OCI-LY7 (cell line): ENCODE measurements at places on chromosomes 5 and 9.

GRCh38 chr9:135350003-135350315 lies 129.6 kb upstream of the PPP1R26 start:
- no peak for DNase-seq

GRCh38 chr5:2030131-2030530 lies 147.4 kb upstream of the IRX4 start:
- DNase-seq: no peak

- no peak for DNase-seq
Measured at GRCh38 chr9:104386013-104386412, 118.0 kb upstream of the OR13F1 start.

- DNase-seq: no peak
Measured at GRCh38 chr5:141574122-141574510, 44.7 kb downstream of the DIAPH1 start.

DNA sequence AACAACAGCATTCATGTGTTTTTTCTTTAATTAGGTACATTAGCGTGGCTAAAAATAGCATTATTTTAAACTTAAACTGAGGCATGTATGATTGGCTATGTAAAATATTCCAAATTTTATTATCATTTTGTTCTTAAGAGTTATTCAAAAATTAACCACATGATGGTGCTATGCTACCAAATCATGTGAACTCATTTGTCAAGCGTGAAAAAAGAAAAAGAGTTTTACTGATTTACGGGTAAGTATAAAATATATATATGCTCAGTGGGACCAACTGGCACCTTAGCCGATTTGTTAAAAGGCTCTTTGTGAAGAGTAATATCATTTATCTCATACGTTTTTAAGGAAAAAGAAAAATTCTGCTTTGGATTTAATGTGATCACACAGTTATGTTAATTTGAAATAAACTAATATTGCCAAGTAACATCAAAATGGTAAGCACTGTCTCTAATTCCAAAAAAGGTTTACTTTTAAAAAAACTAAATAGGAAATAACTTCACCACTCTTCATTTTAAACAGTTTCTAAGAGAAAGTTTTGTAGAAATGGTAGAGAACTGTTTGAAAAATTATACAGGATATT lies 1042.3 kb downstream of the CDH12 start:
- peak; percentile 26 for DNase-seq

GRCh38 chr5:100306000-100306399 lies 229.2 kb upstream of the FAM174A start:
- DNase-seq: no peak

DNA sequence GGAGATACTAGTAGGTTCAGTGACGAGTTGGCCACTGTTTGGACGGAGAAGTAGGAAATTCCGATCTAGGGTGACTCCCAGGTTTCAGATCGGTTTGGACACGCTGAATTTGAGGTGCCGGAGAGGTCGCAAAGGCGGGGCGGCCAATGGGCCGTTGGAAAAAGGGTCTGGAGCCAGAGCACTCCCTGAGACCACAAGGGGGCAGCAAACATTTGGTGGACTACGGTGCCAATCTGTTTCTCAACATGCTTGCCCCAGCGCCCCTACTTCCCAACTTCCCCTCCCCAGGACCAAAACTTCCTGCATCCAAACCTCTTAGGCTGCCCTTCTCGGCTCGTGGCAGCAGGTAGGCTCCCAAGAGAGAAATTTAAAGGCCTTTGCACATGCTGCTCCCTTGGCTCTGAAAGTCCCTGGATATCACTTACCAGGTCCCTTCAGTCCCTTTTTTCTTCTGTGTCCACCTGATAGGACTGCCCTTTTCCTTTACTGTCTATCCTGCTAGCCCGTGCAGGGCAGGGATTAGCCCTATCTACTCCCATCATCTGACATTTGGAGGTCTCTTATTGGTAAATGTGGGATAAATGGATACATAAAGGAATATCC lies 992 bp upstream of the RPP25L start:
- DNase-seq: peak; percentile 86

- no peak for DNase-seq
Measured at GRCh38 chr5:74037321-74037720, 411.3 kb downstream of the ARHGEF28 start.

GRCh38 chr5:117803533-117803932 lies 1184.8 kb downstream of the DTWD2 start:
- DNase-seq: no peak

DNA sequence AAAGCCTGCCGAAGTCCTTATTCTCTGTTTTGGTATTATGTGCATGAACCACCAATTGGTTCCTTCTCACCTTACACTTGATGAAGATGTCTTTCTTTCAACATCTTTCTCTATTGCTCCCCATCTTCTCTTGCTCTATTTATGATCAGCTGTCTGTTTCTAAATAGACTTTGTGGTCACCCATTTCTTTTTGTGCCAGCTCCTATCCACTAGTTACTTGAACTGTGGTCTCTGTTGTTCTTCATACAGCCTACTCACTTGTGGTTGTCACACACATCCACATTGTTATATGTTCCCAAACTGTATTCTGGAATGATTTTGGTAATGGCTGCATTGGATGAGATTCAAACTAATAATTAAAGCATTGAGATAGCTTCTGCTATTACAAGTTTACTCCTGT lies 11.4 kb downstream of the VCAN start:
- no peak for DNase-seq

DNA sequence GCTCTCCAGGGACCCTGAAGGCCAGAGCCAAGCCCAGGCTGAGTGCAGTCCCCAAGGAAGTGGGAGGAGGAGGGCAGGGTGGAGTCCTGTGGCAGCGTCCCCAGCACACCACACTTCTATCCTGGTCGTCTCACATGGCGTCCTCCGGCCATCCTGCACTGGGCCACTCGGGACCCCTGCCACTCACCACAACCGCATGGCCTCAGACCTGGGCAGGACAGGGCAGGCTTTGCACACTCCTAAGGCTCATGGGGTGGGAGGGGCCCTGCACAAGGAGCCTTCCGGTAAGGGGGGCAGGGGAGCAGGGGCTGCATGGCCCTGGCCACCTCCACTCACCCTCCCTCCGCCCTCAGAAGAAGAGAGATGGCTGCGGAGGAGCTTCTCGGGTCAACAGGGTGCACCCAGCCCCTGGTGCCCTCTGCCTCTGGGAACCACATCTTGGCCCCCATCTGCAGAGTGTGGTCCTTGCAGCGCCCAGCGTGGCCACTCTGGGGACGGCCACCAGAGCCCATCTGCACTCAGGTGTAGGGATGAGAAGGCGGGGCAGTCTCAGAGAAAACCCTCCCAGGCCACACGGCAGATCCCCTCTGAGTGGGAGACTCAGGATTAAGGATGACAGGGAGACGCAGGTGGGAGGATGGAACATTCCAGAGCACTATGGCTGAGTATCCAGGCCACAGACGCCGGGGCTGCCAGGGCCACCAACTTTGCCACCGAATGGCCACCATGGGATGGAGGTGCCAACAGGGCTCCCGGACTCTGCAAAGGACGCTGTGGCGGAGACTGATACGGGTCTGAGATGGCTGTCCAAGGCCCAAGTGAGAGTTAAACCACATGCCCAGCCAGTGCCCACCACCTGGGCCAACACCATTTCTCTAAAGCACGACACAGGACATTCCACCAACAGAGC lies 7.6 kb downstream of the TPPP start:
- DNase-seq: no peak

DNA sequence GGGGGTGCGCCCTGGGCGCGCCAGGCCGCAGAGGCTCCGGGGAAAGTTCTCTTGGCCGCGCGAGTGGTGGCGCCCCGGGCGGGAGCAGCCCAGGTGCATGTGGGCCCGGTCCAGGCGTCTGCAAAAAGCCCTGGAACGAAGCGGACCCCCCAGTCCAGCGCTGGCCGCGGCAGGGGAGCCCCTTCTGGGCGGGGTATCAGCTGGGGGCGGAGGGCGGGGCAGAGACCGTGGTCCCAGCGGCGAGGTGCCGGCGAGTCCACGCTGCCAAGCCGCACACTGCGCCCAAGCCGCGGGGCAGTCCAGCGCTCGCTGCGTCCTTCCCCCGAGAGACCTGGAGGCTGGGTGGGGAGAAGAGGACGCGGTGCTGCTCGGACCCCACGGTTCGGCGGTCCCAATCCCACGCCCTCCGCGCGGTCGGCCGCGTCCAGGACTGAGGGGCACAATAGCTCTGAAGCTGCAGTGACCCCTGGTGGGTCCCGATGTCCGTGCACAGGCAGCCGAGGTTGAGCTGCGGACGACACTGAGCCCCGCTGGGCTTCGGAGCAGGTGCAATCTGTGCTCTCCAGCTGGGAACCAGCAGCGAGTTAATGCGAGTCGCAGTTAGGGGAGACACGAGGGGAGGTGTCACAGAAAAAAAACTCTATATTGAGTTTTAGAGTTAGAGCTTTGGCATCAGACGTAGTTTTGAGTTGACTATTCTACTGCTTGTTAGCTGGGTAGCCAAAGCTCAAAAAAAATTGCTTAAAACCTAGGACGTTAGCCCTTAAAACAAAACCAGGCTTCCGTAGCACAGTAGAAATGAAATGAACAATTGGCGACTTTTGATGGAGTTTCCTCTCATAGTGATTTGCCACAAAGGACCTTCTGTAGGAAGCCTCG lies 1.1 kb upstream of the EPB41L4A start:
- DNase-seq: peak; percentile 37

GRCh38 chr5:87300176-87300575 lies 32.5 kb downstream of the RASA1 start:
- no peak for DNase-seq

GRCh38 chr5:7970816-7971215 lies 101.9 kb downstream of the MTRR start:
- no peak for DNase-seq

- DNase-seq: no peak
Measured at GRCh38 chr5:111673891-111674626, 82.9 kb downstream of the NREP start.

- no peak for DNase-seq
Measured at GRCh38 chr9:81499021-81499454, 190.3 kb downstream of the TLE1 start.

DNA sequence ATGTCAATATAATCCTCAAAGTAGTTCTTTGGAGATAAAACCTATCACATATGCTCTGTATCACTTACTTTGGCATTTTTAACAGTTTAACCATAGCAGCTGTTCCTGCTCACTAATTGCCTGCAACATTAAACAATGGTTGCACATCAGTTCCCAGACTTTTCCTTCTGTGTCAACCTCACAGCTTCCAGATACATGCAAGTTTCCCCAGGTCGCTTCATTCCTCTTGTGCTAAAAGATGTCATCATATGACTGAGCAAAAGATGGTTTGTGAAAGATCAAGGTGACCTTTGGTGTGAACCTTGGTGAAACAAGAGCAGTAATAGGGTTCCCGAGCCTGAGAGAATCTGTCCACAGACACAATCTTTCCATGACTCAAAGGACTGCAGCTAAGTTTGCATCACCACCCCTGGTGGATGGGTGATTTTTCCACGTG lies 500.4 kb upstream of the PAPPA start:
- DNase-seq: no peak

DNA sequence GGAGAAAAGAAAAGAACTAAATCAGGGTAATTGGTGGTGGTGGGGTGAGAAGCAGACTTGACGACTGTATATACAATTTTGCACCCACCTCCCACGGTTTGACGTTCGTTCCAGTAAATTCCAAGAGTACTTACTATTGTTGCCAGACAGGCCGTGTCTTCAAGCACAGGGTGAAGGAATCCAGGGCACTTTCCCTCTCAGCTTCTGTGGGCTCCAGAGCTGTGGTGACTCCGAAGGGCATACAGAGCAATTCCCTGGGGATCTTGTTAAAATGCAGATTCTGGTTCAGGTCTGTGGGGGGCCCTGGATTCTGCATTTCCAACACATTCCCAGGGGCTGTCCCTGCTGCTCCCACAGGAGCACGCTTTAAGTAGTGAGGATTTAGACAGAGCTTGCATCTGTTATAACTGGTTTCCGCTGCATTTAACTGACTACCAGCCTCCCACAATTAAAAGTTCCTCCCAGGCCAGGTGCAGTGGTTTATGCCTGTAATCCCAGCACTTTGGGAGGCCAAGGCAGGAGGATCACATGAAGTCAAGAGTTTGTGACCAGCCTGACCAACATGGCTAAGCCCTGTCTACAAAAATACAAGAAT lies 49.3 kb upstream of the FANCC start:
- no peak for DNase-seq

- DNase-seq: no peak
Measured at GRCh38 chr9:7770111-7770510, 29.5 kb downstream of the DMAC1 start.

GRCh38 chr9:9914174-9914573 lies 698.6 kb downstream of the PTPRD start:
- no peak for DNase-seq

- peak; percentile 87 for DNase-seq
Measured at GRCh38 chr9:131349881-131350563, 43.9 kb upstream of the PRRC2B start.

DNA sequence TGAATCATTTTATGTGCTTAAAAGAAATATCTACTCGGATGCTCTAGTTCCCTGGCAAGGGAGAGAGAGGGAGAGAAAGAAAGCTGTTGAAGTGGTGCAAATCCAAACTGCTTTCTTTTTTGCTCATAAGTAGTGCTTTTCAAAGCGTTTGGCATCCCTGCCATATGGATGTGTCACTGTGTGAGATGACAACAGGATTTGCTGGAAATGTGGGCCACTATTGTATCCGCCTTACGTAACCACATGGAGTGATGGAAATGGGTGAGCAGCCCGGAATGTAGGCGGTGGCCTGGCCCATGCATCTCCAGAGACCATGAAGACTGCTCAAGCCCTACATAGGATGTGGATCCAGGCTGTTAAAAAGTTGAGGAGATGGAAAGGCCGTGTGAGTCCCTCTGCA lies 30.8 kb downstream of the TJP2 start:
- DNase-seq: no peak

DNA sequence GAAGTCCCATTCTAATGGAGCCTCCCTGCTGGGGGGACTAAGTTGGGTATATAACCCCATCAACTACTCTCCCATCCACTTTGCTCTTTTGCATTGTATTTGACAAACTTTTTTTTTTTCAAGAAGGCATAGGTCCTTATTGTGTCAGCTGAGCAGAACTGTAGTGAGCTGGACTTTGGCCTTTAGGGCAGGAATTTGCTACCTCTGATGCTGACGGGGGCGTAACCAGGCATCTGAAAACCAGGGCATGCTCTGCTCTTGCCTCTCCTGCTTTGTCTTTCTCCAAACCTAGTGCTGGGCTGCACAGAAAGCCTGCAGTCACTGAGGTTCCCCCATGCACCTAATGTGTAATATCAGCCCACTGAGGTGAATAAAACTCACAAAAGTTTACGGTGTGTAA lies 49.0 kb downstream of the MSX2 start:
- DNase-seq: no peak

GRCh38 chr9:133188843-133189180 lies 20.2 kb downstream of the OBP2B start:
- no peak for DNase-seq

DNA sequence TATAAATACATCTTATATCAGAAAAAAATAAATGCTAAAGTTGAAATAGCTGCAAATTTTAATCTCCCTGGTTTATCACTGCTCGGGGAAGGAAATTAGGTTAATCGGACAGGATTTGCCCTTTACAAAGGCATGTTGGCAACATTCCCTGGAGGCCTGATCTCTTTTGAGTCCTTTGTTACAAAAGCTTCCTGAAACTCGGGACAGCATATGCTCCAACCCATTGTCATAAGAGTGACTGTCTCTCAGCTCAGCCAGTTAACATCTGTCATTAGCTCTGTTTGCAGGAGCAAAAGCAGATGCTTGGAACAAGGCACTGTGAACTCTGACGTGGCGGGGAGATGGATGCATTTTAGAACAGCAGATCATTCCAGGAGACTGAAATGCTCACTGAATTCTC lies 80.6 kb downstream of the MYO10 start:
- no peak for DNase-seq
